ENCODE measurements at places on chromosomes 11 and 22.
A peak's percentile ranks its signal among the peaks of the same experiment; 100 is the strongest.

GRCh38 chr11:23201936-23202522 is 341.8 kb upstream of the CCDC179 start:
- DNase-seq = no peak

GRCh38 chr11:69446108-69446507 is 35.4 kb upstream of the LINC01488 start:
- no peak for DNase-seq

DNA sequence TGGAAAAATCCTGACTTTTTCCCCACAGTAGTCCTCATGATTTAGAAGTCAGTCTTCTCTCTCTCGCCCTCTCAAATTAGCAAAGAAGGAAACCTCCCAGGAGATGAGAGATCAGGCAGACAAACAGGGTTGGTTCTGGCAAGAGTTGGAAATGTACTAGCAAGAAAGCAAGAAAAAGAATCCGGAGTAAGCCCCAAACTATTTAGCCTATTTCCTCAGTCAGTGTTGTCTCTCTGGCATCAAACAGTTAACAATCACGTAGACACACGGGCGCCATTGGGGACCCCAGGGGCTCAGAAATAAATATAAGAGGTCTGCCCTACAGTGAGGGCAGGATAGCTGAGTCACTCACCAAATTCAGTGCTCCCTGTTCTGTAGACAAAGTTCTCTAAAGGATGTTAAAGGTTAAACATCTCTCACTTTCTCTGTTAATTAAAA is 4.7 kb downstream of the C11orf52 start:
- DNase-seq = no peak

- no peak for DNase-seq
These were observed 408.9 kb downstream of the OPCML start for GRCh38 chr11:133123366-133123765.

DNA sequence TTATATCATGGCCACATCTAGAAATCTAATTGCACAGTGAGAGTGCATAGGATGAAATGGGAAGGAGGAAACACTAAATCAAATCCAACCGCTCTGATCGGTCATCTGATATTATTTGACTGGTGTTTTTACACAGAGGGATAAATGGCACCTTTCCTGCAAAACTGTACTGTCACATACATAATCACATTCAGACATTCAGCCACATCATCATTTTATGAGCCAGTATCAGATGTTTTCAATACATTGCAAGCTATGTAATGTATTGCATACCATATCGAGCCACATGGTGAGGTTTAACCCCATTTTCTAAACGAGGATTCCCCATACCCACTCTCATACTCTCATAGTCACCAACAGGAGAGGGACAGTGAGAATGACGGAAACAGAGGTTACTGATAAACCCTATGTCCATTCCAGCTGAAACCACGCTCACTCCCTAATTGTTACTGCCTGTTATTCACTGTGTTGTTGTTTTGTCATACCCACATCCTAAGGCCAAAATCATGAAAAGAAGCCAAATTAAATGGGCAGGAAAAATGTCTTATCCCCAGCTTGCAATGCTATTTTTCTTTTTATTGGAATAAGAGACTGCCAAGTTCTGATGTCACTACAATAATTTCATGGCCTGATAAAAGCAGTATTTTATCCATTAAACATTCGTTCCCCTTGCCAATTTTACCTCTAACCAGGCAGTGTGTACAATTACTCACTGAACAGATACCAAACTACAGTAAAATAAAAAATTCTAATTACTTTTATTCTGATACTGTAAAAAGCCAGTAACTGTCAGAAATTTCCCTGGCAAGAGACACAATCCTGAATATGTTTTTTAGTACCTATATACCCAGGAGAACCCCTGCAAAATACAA is 9.0 kb downstream of the CDON start:
- no peak for DNase-seq

DNA sequence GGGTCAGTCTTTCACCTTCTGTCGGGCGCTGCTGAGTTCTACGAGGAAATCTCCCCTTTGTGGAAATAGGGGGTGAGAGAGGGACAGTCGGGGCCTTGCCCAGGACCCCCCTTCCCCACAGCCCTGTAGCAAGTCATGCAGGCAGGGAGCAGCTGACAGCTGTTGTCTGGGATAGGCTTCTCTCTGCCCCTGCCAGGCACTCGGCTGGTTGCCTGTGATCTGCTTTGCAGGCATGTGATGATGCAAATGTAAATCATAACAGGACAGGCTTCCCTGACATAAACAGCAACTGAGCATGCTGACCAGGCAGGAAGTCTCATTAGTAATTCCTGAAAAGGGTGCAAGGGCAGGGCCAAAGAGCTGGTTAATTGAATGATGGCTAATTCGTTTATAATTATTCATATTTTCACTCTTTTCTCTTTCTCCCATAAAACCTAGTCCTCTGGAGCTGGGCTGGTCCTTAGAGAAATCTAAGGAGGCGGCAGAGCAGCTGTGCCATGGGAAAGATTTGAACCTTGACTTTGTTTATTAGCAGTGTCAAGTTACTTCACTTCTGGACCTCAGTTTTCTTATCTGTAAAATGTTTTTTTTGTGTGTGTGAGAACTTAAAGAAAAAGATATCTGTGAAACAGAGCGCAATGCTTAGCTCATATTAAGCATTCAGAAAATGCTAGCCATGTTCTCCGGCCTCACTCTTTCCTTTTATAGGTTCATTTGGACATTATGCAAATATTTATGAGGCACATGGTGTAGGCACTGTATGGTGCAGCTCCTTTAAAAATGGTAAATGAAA is 129.7 kb downstream of the LDLRAD3 start:
- no peak for DNase-seq

GRCh38 chr11:74677131-74677530 is 54.1 kb downstream of the CHRDL2 start:
- DNase-seq = no peak

DNA sequence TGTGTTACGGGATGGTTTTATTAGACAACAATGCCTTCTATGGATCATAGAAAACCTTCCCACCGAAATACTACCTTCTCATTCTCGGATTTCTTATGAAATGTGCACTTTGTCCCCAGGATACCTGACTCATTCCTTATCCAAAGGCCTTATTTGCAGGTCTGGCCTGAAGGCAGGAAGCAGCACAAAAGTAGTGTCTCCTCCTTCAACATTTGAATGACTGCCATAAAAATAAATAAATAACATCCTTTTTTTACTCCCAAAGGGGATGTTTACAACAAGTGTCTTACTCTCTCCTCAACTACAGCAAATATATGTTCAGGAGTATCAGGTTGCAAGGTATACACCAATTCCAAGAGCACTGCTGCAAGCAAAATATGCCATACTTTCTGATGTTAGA is 41.6 kb upstream of the PAK1 start:
- DNase-seq = no peak

DNA sequence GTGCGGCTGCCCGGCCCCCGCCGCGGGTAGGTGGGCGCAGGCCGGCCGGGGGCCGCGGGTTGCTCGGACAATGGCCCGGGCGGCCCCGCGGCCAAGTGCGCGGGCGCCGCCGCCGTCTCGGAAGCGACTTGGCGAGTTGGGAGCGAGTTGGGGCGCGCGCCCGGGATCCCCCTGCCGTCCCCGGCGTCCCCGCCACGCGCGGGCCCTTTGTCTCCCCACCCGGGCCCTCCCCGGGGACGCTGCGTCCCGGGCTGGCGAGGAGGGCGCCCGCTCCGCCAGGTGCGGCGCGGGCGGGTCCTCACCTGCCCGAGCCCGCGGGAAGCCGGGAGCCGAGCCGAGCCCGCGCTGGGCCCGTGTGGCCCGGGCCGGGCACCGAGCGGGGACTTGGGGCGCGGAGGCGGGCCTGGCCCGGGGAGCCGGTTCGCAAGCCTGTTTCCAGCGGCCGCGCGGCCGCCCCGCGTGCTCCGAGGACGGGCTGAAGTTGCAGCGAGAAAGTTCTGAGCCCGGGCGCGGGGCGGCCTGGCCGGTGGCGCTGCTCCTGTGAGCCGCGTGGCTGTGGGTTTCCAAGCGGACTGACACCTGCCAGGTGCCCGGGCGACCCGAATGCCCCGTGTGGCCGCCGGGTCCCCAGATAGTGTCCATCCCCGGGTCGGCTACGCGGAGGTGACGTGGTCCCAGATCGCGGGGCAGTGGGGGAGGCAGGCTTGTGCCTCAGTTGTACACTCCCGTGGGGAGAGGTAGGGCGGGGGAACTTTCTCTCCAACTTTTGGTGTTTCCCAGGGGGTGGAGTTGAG is 586 bp downstream of the LRP5 start:
- DNase-seq = peak; percentile 74

- DNase-seq = peak; percentile 1
These were observed 19.0 kb upstream of the LMO1 start for GRCh38 chr11:8282631-8283030.

GRCh38 chr11:91966368-91966767 is 258.2 kb upstream of the FAT3 start:
- no peak for DNase-seq

- DNase-seq = no peak
These were observed 125.0 kb upstream of the ARHGAP42 start for GRCh38 chr11:100562128-100562527.

DNA sequence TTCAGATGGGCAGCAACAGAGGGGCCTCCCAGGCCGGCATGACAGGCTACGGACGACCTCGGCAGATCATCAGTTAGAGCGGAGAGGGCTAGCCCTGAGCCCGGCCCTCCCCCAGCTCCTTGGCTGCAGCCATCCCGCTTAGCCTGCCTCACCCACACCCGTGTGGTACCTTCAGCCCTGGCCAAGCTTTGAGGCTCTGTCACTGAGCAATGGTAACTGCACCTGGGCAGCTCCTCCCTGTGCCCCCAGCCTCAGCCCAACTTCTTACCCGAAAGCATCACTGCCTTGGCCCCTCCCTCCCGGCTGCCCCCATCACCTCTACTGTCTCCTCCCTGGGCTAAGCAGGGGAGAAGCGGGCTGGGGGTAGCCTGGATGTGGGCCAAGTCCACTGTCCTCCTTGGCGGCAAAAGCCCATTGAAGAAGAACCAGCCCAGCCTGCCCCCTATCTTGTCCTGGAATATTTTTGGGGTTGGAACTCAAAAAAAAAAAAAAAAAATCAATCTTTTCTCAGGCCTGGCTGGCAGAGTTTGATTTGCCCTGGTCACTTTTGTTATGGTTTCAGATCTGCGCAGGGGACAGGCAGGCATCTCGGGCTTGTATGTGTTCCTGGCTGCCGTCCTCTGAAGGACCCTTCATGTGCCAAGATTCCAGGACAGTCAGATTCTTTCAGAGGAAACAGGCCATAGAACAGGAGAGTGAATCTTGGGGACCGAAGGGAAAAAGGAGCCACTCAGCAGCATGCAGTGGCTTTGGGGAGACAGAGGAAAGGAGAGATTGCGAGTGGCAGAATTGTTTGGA is 5.3 kb downstream of the TAGLN start:
- DNase-seq = no peak

GRCh38 chr11:47259232-47259977 is 1.6 kb downstream of the NR1H3 start:
- DNase-seq = peak; percentile 78

GRCh38 chr22:49497266-49497665 is 330.4 kb downstream of the BRD1 start:
- no peak for DNase-seq

- DNase-seq = no peak
These were observed 24.3 kb downstream of the BCR start for GRCh38 chr22:23204541-23205157.

- no peak for DNase-seq
These were observed 286.9 kb downstream of the CNTN5 start for GRCh38 chr11:99307510-99308088.

DNA sequence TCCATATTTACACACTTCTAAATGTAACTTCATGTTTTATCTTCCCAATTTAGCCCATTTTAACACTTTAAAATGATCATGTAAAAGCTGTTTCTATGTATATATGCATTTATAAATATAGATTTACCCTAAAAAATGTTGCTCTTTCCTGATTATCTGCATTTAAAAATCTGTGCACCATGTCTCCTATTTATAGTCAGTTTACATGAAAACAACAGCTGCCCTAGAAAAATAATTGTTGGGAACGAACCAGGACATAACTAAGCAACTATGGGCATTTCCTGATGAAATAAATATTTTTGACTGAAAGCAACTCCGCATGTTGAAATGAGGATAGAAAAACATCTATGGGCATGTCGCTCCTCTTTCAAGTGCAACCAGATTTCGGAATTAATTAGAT is 1368.2 kb downstream of the FAM181B start:
- DNase-seq = no peak

- DNase-seq = no peak
These were observed 46.2 kb downstream of the SHANK2 start for GRCh38 chr11:71206186-71206585.

DNA sequence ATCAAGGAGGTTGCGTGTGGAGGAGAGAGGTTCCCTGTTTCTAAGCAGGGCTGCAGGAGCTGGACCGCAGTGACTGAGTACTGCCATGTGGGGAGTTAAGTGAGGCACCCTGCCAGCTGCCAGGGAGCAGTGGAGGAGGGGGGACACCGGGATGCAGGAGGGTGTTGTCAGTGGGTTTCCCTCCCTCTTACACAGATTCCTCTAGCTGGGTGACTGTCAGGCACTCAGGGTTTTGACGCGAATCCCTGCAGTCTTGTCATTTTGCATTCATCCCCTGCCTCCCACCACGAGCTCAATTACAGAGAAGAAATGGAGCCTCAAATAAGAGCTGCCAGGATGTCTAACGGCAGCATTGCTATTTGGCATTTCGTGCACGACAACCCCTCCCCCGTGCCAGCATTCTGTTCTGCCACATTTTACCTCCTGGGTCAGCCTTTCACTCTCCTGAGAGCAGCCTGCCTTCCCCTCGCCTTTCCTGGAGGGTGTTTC is 119.8 kb upstream of the SORL1-AS1 start:
- no peak for DNase-seq

DNA sequence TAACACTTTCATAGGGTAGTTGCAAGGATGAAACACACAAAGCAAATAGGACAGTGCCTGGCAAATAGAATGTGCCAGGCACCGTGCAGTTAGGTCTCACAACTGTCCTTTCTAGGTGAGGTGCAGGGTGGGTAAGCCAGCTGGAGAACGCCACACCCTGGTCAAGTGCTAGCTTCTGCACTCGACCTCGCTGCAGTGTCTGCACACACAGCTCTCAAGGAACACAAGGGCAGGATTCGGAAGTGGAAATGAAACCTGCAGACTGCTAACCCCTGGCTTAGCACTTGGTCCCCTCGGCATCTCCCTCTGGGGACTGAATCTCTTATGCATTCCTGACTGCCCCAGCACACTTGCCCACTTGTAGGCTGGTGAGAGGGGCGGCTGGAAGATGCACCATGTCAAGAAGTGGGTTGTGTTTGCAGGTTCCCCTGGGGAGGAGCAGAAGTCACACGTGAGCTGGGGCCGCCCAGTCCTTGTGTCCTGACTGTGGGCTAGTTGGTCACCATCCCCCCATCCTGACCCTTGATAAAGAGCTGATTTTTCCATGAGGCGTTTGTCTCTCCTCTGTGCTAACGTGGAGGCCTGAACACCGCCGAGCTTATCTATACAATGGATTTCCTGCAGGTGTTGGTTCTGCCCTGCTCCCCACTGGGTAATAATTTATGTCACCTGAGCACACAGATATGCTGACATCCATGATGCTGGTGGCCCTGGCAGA is 89.0 kb downstream of the MICAL2 start:
- DNase-seq = no peak

GRCh38 chr11:115134926-115135325 is 369.3 kb downstream of the CADM1 start:
- no peak for DNase-seq
